T-helper 1 cell (primary cell): ENCODE measurements at places on chromosomes 4 and X.

- no peak for DNase-seq
Measured at GRCh38 chr4:144709159-144709558, 63.2 kb downstream of the HHIP start.

GRCh38 chrX:152819266-152819665, 11.3 kb downstream of the CETN2 start:
- DNase-seq, result no peak

- DNase-seq, result no peak
Measured at GRCh38 chr4:140281828-140282552, 91.5 kb upstream of the SCOC start.

DNA sequence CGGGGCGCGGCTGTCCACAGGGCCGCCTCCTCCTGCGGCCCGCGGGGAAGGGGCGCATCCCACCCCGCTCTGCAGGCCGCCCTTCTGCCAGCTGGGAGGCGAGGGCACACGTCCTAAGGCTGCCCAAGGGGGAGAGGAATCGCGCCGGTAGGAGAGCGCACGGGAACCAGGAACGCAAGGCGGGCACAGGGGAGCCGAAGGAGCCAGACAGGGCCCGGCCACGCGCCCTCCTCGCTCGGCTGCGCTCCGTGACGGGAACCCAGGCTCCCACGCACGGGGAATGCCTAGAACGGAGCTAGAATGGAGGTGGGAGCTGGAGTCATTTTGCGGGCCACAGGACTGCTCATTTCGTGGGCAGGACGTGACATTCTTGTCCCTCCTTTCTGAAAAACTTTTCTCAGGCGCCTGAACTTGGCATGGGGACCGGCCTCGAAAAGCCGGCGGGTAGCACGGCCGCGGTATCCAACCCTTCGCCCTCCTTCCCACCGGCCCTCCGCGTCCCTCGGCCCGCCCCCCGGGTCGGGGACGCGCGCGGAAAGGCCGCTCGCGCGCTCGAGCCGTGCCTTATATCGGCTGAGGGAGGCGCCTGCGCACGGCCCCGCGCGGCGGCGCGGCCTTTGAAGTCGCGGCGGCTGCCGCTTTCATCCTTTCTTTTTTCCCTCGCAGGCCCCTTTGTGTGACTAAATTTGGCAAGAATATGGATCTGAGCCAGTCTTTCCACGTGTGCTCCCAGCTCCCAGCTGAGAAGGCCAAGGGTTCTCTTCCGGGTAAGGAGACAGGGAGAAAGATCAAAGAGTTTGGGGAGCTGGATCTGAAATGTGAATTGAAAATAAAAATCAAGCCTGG, 4.2 kb upstream of the LEF1 start:
- peak; percentile 53 for DNase-seq

- no peak for DNase-seq
Measured at GRCh38 chr4:165799384-165799815, 73.6 kb upstream of the TLL1 start.

- DNase-seq, result no peak
Measured at GRCh38 chr4:153452658-153453378, 13.3 kb upstream of the TMEM131L start.

DNA sequence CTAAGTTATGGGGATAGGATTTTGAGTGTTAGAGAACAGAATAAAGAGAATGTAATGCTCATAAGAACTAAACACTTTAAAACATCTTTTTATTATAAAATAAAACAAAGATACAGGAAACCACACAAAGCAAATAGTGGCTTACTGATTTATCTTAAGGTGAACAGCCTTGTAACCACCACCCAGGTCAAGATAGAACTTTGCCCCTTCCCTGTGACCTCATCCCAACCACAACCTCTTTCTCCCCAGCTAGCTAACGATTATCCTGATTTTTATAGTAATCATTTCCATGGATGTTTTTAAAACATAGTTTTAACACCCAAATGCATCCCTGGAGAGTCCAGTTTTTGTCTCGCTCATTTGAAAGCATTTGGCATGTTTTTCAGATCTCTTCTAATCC, 17.0 kb downstream of the HELT start:
- DNase-seq, result no peak

DNA sequence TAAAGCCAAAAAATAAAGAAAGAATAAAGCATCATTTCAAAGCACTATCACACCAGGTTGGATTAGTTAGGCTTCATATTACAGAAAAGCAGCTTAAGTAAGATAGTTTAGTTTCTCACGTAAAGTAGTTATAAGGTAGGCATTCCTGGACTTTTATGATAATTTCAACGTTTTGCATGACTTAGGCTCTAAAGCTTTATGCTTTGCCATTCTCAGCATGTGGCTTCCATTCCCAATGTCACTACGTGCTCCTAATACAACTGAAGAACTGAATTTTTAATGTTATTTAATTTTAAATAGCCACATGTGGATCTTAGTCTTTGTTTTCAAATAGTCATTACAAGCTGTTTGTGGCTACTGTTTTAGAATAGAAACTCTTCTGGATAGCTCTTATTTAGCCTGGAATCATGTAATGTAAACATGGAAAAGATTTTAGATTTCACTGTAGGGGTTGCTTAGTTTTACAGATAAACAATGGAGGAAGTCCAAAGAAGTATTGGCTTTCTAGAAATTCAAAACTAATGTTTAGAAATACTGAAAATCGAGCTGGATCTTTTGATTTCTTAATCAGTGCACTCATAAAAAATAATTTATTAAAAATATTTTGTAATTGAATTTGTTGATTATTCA, 710.0 kb downstream of the IL1RAPL1 start:
- DNase-seq, result no peak

DNA sequence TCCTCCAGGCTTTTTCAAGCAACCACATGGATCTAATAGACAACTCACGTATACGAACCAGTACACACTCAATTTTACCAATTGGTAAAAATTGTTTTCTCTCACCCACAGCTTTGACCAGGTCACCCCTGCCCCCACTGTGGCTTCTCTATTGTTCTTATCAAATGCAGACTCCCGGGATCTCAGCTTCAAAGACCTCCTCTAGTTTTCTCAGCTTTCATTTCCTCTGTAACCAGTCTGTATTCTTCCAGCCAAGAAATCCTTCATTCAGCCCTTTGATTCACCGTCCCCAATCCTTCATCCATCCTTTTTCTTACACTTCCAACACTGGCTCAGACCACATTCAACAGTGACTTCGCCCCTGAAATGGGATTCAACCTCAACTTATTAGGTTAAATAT, 120.7 kb downstream of the CORIN start:
- DNase-seq, result no peak

GRCh38 chrX:13377550-13377934, 57.7 kb upstream of the ATXN3L start:
- no peak for DNase-seq

DNA sequence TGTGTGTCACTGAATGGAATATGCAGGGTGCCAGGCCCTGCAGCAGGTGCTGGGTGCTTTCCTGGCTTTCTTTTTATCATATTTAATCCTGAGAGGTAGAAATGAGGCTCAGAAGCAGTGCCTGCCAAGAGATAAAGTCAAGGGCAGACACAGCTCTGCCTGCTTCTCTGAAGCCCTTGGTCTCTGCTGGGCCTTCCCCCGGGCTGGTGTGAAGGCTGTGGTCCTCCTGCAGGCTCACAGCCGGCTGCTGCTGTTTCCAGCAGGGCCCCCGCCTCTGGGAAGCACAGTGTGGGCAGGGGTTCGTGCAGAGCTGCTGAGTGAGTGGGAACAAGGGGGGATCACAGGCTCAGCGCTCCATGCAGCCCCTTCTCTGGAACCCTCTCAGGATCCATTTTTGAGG, 49.6 kb downstream of the TBC1D14 start:
- DNase-seq, result no peak

- no peak for DNase-seq
Measured at GRCh38 chr4:72770708-72771107, 201.7 kb upstream of the ADAMTS3 start.

DNA sequence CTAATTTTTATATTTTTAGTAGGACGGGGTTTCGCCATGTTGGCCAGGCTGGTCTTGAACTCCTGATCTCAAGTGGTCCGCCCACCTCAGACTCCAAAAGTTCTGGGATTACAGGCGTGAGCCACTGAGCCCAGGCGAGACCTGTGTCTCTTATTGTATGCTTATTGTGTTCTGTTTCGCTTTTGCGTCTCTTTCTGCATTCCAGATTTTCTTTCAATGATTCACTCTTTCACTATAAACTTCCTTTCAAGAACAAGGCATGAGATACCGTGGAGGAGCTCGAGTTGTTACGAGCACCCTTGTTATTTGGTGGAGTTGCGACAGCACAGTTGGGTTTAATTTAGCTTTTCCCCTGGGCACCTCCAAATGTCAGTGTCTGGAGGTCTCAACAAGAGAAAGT, 366.7 kb upstream of the FAT1 start:
- no peak for DNase-seq

GRCh38 chr4:88661739-88662138, 35.9 kb downstream of the NAP1L5 start:
- DNase-seq, result no peak

DNA sequence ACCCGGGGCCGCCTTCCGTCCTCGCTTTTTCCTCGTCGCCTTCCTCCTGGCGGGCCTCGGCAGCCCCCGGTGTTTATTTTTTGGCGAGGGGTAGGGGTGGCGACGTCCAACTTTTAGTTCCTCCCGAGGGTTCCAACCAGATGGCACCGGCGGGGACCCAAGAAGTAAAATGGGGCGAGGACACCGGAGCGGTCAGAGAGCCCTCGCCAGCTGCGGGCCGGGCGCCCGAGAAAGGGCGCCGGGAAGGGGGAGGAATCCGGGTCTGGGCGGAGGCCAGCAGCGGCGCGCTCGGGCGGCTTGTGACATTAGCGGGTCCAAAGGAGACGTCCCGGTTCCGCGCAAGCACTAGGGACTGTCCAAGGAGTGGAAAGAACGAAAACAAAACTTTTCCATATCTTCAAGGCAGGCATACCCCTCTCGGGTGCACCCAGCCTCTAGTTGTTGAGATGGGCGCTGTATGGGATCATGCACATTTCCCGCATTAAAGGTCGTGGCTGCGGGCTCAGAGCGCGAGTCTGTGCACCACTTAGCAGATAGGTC, 691 bp upstream of the USP46 start:
- DNase-seq, result no peak

DNA sequence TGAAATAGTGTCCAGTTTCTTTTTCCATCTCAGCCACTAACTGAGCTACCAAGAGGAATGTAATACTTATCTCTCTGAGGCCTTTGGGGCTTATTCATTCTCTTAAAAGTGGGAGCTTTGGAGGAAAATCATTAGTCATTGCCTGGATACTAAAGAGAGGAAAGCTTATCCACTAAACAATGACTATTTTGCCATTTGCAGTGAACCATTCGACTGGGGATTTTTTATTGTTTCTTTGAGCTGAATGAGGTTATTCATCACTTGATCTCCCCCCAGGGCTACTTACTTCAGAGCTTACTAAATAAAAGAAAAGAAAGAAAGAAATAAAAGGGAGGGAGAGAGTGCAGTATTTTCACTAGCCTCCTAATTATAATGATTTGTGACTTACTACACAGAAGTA, 1329.5 kb upstream of the TENM3 start:
- no peak for DNase-seq

DNA sequence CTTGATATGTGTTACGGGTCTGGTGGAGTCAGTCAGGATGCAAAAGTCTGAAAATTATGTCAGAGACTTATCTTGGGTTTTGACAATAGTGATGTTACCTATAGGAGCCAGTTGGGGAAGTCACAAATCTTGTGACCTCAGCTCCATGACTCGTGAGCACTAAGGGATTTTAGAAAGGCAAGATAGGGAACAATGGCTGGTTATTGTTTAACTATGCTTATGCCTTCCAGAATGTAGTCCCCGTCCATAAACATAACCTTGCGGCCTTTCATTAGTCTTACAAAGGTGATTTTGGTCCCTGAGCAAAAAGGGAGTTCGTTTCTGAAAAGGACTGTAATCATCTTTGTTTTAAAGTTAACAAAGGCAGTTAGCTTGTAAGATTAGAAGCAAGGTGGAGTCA, 23.9 kb upstream of the GATB start:
- DNase-seq, result no peak

DNA sequence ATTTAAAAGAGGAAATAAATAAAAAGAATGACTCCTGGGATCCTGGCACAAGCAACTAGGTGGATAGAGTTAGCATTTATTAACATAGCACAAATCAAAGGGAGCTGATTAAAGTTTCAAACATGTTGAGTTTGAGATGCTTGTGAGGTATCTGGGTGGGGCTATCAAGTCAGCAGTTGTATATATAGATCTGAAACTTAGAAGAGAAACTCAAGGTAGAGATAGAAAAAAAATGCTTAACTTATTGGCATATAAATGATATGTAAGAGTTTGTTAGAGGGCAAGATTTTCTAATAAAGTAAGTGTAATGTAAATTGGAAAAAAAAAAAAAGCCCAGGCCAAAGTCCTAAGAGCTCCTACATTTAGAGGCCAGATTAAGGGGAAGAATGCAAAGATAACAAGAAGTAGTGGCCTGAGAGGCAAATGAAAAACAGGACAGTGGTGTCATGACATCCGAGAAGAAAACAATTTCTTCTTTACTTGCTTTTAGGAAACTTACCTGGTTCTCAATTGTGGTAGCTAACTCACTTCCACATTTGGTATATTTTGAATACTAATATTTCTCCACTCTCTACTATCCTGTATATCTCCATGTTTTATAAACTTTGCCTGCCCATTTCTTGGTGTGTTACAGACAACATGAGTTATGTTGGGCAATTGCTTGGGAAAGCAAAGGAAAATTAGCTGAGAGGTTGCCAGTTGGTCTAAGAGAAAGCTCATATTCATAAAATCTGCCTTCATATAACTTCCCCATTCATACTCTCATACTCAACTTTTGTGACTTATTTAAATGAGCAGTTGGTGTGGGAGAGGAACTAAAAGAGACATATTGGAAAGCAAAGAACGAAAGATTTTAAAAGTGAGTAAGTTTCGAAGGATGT, 169.2 kb downstream of the PARM1 start:
- DNase-seq, result no peak

DNA sequence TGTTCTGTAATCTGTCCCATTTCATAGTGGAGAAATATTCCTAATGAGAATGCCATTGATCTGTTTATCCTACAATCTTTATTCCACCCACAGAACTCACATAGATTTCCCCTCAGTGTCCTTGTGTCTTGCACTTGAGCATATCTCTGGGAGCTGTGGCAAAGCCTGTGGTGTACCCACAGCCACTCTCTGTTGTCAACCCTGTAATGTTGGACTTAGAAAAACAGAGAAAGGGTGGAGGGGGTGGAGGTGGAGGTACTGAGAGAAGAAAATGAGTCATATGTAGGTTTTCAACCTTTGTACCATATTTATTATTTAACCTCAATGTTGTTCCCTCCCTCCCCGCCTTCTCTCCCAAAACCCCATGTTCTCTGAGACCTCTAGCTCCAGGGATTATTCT, 46.9 kb upstream of the TLL1 start:
- DNase-seq, result no peak
